ENCODE measurements at places on chromosomes 1 and 21.
A peak's percentile ranks its signal among the peaks of the same experiment; 100 is the strongest.

DNA sequence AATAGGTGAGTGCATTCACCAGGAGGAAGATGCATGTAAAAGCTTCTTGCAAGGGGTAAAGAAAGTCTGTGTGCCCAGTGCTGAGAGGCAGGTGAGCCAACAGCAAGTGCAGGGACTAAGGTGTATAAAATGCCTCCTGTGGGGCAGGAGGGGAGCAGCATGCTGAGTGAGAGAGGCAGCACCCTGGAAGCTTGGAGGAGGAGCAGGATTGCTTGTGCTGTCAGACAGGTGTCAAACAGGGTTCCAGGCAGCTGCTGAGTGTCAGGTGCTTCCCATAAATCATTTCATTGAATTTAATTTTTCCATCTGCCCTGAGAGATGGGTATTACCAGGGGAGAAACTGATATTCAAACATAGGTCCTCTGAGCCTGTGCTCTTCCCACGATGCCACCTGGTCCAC is 13.9 kb downstream of the BSND start:
- no peak for DNase-seq

- DNase-seq, result no peak
These were observed 202.7 kb upstream of the FOXD3 start for GRCh38 chr1:63119575-63120155.

GRCh38 chr1:30753118-30753517 is 4.5 kb downstream of the LAPTM5 start:
- DNase-seq, result no peak

DNA sequence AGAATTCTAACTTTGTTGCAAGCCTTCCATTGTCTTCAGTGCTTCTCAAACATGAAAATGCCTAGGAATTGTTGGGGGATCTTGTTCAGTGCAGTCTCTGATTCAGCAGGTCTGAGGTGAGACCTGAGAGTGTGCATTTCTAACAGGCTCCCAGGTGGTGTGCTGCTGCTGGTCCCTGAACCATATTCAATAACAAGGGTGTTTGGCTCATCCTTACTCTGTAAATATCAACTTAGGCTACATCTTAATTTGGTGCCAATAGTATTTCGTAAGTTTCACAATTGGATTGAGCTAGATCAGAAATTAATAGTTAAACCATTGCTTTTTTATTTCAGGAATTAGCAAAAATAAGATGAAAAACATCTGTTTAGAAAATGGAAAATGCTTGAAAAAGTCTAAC is 59.1 kb upstream of the GPR88 start:
- no peak for DNase-seq

DNA sequence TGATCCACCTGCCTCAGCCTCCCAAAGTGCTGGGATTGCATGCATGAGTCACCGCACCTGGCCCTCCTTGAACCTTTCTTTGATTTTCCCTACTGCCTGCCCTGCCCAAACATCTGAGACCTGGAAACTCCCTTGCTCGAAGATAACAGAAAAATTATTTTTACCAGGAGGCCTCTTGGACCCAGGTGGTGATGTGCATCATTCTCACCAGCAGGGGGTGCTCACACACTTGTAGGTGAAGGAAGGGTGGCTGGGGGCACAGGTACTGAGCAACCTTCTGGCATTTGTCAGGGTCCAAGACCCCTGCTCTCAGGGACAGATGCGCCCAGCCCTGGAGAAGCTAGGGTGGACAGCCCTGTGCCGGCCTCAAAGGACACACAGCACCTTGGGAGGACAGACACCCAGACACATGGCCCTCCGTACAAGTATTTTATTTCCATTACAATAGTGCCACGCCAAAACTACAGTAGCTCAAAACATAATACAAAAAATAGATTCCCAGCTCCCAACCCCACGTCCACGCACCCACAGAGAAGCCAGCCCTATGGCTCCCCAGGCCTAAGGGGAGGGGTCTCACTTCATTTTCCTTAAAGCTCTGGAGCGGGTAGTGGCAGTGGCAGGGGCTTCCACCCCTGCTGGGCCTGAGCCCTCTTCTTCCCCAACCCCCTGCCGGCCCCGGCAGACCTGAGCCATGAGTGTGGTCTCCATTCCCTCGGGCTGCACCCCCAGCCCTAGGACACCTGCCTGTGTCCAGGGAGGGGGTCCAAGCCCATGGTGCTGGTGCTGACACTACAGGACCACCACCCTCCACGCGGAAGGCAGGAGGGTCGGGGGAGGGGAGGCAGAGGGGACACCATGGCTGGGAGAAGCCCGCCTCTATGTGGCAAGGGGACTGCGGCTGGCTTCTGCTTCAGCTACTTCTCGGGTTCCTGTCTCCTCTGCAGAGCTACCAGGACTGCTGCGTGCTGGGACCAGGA is 40.4 kb upstream of the EIF4G3 start:
- DNase-seq, result peak; percentile 33

DNA sequence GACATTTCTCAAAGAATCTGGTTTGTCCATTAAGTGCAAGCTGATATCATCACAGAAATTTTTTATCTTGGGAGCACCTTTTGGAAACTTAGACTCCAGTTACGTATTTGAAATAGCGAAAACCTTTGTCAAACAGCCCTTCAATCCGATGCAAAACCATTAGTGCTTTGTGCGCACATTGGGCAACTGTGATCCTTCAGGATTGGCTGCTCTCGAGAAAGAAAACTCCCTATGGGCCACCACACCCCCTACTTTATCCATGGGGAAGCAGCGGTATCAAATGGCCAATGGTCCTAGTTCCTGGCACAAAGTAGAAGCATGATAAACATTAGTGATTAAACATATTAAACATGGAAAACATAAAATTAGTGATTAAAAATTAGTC is 16.0 kb upstream of the CD55 start:
- DNase-seq, result no peak

DNA sequence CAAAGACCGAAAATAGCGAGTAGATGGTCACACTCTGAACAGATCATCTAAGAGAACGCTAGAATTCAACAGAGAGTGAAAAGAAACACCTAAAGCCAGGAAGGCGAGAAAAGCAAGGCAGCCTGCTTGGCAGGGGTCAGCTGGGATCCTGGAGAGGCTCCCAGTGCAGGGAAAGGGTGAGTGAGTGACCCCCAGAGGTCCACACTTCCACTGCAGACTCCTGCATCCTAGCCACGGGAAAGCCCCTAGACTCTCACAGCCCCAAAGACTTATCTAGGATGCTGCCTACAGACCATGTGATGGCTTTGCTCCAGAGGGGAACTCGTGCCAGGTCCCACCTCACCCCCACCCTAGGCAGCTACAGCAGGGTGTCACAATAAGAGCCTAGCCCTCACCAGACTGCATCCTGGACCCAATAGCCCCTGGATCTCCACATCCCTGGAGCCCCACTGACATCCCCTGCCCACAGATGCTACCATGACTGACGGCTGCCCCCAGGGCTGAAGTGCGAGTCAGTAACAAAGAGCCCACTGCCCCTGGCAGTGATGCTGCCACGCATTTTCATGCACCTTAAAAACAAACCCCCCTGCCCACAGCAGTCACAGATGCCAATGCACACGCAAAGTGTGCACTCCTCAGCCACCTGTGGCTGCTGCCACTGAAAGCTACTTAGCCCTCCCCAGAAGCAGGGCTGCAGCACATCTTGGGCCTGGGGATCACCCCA is 62.2 kb downstream of the PSMG1 start:
- no peak for DNase-seq

DNA sequence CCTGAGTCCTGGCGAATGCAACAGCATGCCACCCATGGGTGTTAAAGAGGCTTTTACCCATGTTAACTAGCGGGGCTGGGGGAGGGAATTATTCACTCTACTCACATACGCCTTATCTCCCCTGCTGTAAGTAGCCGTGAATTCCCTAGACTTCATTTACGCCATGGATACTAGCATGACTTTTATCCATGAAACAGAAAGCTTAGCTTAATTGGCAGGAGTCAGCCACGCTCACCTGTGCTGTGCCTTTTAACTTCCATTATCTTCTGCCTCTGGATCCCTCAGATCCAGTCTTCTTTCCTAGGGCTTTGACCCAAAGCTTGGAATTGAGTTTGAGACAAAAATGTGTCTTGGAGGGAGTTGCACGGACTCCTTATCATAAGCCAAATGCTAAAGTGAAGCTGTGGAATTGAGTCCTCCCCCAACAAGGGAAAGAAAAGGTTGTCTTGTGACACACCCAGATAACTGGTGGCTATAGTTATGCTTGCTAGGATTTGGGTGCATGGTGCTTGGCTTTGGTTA is 9.7 kb upstream of the NASP start:
- DNase-seq, result no peak

- DNase-seq, result no peak
These were observed 1080.6 kb upstream of the B3GALT2 start for GRCh38 chr1:194267021-194267420.

DNA sequence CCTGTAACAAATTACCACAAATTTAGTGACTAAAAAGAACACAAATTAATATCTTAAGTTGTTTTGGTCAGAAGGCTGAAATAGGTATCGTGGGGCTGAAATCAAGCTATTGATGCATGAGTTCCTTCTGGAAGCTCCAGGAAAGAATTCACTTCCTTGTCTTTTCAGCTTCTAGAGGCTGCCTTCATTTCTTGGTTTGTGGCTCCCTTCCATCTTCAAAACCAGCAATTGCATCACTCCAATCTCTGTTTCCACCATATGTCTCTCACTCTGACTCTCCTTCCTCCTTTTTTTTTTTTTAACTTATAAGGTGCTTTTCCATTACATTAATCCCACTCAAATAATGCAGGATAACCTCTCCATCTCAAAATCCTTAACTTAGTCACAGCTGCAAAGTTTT is 78.4 kb downstream of the OLFM3 start:
- DNase-seq, result no peak

DNA sequence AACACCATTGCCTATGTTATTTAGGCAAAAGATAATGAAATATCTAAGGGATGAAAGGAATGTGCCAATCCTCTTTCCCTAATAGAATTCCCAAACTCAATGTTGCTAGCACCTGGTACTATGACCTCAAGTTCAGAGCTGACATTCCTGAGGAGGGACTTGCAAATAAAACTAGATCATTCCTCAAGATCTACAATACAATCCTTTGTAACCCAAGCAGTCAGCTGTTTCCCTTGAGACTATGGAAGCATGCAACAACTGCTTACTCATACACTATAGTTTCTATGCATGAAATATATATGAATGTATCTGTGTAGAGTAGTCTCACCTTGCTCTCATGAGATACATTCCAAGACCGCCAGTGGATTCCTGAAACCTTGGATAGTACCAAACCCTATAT is 65.0 kb downstream of the ABL2 start:
- no peak for DNase-seq

DNA sequence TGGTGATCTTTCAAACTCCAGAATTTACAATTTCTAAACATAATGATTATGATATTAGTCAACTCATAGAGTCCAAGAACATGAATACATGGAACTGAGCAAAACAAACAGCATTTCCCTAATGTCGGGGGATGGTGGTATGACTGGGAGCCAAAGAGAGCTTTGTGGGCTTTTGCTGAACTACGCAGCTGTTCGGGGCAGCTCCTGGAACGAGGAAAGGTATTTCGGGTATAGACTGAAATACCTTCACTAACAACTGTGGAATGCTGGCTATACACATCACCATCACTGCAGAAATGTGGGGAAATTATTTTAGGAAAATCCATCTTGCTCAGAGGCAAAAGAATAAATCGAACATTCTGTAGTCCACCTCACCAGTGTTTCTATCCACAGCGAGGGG is 30.2 kb upstream of the VPS26C start:
- no peak for DNase-seq

- DNase-seq, result no peak
These were observed 77.8 kb downstream of the DRAM2 start for GRCh38 chr1:111062081-111062480.

DNA sequence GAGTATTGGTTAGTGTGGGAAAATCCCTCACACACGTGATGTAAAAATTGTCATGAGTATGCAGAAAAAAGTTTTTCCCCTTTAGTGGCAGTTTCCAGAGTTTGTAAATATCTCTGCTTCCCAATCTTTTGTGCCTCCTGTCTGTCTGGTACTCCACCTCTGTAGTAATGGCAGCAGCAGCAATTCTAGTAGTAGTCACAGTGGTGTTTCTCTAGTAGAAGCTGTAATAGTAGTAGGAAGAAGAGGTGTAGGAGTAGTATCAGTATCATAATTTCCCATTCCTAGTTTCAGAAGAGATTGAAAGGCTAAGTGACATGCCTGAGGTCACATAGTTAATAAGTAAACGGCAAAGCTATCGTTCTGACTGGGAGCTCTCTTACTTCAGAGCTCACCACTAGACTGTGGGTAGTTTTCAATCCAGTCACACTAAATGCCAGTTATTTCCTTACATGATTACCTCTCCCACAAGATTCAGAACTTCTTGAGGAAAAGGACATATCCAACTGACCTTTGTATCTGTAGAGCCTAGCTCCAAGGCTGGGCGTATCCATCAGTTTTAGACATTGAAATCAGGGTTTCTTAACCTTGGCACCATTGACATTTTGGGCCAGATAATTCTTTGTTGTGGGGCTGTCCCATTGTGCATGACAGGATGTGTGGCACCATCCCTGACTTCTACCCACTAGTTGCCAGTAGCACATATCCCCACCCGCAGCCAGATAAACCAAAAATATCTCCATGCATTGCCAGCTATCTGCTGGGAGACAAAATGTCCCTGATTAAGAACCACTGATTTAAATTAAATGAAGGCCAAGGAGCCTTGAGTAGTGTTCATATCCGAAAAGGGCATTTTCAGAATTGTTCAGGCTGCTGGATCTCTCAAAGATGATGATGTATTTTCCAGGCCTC is 135.9 kb downstream of the FGGY start:
- no peak for DNase-seq

DNA sequence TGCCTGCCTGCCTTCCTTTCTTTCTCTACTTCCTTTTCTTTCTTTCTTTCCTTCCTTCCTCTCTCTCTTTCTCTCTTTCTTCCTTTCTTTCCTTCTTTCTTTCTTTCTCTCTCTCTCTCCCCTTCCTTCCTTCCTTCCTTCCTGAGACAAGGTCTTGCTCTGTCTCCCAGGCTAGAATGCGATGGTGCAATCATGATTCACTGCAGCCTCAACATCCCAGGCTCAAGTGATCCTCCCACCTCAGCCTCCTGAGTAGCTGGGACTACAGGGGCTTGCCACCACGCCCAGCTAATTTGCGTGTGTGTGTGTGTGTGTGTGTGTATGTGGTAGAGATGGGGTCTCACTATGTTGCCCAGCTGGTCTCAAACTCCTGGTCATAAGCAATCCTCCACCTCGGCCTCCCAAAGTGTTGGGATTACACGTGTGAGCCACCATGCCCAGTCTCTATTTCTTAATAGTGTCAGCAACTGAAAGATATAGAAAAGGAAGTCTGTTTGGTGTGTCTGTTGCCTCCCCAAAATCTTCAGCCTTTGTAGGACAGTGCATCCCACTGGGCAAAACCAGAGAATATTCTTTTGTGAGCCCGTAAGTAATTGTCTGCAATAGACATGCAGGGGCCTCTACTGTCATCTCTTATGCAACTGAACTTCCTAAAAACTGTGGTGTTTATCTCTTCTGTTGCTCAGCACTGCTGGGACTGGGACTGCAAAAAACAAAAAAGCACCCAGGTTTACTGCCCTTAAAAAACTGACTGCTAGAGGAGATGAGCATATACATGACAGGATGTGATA is 20.9 kb upstream of the RAB4A start:
- no peak for DNase-seq

DNA sequence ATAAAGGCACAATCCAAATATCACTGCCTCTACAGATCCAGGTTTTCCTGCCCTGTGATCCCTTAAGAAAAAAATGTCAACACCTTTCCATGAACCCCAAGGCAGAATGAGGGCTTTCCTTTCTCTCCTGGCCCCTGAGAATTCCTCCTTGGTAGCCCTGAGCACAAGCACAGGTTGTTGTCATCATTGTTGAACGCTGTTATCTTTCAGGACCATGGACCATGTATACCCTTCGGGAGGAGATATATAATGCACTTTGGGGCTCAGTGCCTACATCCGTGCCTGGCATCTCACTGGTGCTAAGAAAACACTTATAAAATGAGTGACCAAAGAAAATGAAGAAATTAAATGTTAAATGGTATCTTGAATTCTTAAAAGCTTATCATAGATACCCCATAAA is 296.2 kb downstream of the SETD4 start:
- no peak for DNase-seq
